ENCODE measurements at places on chromosomes 1 and 21. TPM values are rescaled to one million over a fixed set of nuclear protein-coding genes. Genes with fewer than 3 reads are reported as not detected.

CCDC185 gene
- not detected for total RNA-seq

DNA sequence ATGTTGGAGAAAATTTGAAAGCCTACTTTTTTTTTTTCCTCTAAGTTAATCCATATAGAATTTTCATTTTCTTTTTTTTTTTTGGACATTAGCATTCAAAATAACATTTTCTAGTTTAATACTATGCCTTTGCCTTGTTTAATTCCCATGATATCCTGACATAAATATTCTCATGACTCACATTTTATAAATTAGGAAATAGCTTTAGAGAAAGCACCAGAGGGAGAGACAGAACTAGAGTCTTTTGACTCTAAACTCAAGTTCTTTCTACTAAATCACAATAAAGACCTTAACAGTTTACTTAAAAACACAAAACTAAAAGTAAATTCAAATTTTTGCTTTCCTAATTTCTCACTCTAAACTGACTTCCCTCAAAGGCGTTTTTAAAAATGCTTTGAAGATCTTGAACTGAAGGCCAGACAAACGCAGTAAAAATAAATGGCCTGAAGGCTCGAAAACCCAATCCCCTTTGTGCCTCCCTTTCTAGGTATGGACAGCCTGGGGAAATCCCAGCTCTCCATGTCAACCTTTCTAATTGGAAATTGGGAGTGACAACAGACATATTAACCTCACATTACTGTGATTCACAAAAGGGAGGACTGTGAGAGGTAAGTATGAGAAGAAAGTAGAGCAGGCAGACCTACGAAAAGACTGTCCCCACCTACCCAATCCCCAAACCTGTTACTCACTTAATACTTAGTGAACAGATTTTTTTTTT lies 104.6 kb downstream of the ENAH start:
- no peak for DNase-seq
- H3K4me1 ChIP-seq, result peaks cover 18% of the 10 kb centered on the region
- H3K27ac ChIP-seq, result no peak overlapping the region

DNA sequence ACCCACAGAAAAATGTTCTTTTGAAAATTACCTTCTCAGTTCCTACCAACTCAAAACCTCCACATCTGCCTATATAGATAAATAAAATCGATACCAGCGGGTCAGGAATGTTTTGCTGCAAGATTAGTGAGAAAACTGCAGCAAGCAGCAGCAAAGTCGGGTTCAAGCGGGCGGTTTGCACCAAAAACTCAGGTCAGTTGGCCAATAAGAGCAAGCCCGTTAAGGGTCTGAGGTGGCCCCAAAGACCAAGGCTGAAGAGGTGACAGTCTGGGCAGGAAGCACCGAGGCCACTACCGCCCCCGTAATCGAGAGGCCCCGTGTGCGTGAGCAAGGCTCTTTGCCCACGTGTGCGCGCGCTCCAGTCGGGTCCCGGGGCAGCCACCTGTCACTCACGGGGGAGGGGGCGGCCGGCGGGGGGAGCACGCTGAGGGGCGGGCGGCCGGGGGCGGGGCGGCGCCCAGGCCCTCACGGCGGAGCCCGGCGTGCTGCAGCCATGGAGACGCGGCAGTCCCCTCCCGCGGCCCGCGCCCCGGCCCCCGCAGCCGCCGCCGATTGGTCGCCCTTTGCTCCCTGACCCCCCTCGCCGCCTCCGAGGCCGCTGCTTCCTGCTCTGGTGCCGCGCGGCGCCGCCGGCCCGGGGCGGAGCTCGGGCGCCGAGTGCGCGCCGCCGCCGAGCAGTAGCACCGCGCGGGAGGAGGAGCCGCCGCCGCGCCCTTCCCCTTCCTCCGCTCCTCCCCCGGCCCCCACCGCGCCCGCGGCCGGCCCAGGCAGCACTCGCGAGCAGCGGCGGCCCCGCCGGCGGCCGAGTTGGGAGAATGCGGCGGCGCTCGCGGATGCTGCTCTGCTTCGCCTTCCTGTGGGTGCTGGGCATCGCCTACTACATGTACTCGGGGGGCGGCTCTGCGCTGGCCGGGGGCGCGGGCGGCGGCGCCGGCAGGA lies at the start of gene GALNT2:
GALNT2 (plus strand) TSS at position 773 of the 939 bp plus-strand sequence; CDS start at position 816, 43 bp downstream.
- no peaks in the 10 kb centered on the region for H3K27me3 ChIP-seq
- H3K27ac ChIP-seq, result peak within 1 kb of the TSS; percentile 89
- H3K4me3 ChIP-seq, result peak within 1 kb of the TSS; percentile 95
- DNase-seq, result peak; percentile 91

DNA sequence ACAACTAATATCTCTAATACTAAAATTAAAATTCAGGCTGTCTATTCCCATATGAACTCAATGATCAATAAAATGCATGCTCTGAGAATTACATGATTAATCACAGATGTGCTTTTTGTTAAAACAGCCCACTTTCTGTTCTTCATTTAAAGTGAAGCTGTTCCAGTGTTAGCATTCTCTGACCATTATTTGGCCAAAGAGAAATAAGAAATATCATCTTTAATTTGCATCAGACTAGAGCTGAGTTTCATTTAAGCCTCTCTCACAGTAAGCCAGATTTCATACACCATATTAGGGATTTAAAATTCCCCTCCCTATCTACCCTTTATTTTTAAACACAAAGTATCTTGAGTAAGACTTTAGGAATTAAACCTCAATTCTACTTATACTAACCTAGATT lies 261.6 kb downstream of the TPR start:
- H3K27ac ChIP-seq, result no peak overlapping the region
- H3K36me3 ChIP-seq, result no peaks in the 10 kb centered on the region
- no peak for DNase-seq
- no peaks in the 10 kb centered on the region for H3K27me3 ChIP-seq
- no peak overlapping the region for H3K4me3 ChIP-seq
- H3K4me1 ChIP-seq, result no peaks in the 10 kb centered on the region

DNA sequence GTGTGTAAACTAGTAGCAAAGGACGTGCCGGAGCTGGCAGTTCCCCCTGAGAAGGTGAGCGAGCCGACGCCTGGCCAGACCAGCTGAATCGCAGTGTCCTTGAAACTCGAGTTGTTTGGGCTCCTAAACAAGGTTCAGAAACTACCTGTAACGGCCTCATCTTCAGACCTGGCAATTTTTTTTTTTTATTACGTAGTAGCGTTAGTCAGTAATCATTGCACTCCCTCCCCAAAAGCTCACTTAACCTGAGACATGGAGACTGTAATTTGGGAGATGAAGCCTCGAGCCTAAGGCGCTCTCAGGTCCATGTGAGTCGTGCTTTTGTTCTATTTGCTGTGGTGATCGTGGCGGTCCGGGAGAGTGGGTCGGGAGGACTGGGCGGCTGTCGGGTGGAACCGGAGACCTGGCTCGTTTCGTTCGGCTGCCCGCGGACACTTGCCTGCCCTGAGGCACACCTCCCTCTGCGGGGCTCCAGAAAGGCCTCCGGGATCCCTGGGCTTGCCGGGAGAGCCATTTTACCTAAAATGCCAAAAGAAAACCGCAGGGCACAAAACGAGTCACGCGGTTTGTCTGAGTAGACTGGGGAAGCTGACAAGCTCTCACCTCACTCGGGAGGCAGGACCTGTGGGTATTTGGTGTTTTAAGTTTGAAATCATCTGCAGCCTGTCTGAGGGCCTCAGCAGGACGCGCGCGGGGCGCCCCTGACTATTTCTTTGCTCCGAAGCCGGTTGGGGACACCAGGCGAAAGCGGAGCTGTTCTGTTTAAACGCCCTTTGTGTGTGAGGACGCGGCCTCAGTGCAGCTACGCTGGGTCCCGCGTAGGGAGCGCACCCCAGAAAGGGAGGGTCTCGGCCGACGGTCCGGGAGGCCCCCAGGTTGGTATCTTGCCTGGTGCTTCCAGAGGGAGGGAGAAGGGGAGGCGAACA lies 722 bp downstream of the LHX8 start:
- peak overlapping the region; percentile 50 for H3K4me3 ChIP-seq
- H3K27me3 ChIP-seq, result peaks cover 98% of the 10 kb centered on the region

- no peak overlapping the region for H3K27ac ChIP-seq
- no peak for DNase-seq
- no peaks in the 10 kb centered on the region for H3K4me1 ChIP-seq
These were observed 97.0 kb upstream of the CD34 start for GRCh38 chr1:208007938-208008342.

DNA sequence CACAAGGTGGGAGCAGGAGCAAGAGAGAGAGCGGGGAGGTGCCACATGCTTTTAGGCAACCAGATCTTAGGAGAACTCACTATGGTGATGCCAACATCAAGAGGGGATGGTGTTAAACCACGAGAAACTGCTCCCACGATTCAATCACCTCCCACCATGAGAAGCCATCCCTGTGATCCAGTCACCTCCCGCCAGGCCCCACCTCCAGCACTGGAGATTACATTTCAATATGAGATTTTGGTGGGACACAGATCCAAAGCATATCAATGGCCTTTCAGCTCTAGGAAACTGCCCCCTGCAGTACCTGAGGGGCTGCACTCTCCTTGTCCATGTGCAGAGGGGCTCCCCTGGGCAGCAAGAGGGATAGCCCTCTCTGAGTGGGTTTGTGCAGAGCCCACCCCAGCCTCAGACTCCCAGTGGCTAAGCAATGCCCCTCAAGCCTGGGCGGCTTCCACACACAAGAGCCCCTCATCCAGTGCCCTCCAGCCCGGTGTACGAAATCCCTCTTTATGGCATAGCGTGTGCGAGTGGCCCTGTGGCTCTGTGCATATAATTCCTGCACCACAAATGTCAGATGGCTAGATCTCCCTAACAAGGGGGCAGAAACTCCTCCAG lies 15.5 kb upstream of the PRDM16 start:
- no peak for DNase-seq
- H3K27ac ChIP-seq, result no peak overlapping the region
- no peak overlapping the region for H3K4me3 ChIP-seq
- no peaks in the 10 kb centered on the region for H3K27me3 ChIP-seq
- H3K4me1 ChIP-seq, result no peaks in the 10 kb centered on the region

DNA sequence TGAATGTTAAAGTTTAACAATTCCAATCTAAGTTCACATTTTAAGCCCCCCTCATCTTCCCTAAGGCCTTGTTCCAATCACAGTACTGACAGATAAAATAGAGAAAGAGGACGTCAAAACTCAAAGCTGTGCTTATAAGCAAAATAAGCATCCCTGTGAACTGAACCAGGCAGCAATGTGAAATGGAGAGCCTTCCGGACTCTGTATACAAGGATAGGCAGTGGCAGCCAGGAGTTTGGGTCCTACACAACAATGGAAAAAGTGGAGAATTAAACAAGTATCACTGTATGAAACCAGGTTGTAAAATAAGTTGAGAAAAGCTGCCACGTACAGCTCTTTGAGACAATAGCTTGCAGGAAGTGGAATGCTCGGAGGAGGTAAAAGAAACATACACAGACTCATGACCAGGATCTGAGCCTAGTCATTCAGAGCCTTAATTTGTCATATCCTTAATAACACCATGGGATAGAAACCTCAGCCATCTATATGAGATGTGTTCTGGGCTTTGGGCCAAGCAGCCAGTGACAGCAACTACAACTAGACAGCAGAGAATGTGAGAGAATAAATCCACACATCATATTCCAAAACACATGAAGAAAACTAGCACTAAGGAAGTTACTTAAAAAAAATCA lies 55.2 kb upstream of the PALMD start:
- H3K27me3 ChIP-seq, result no peaks in the 10 kb centered on the region
- H3K4me1 ChIP-seq, result no peaks in the 10 kb centered on the region
- no peak overlapping the region for H3K4me3 ChIP-seq
- no peak overlapping the region for H3K27ac ChIP-seq

GRCh38 chr1:176073524-176074157 lies 133.4 kb downstream of the COP1 start:
- H3K4me1 ChIP-seq, result no peaks in the 10 kb centered on the region
- H3K36me3 ChIP-seq, result no peaks in the 10 kb centered on the region
- no peak for DNase-seq
- no peaks in the 10 kb centered on the region for H3K27me3 ChIP-seq

DNA sequence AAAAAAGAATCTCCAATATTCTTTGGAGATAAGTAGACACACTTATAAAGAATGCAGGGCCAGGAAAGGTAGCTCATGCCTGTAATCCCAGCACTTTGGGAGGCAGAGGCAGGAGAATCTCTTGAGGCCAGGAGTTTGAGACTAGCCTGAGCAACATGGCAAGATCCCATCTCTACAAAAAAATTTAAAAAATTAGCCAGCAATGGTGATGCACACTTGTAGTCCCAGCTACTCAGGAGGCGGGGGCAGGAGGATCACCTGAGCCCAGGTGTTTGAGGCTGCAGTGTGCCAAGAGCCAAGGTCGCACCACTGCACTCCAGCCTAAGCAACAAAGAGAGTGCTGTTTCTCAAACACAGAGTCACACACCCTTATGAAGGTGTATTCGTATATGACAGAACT lies 385.0 kb downstream of the SMYD3 start:
- H3K4me3 ChIP-seq, result no peak overlapping the region
- no peak for DNase-seq
- H3K27ac ChIP-seq, result no peak overlapping the region
- no peaks in the 10 kb centered on the region for H3K4me1 ChIP-seq

TMOD4 gene
- total RNA-seq, result 434 TPM

DNA sequence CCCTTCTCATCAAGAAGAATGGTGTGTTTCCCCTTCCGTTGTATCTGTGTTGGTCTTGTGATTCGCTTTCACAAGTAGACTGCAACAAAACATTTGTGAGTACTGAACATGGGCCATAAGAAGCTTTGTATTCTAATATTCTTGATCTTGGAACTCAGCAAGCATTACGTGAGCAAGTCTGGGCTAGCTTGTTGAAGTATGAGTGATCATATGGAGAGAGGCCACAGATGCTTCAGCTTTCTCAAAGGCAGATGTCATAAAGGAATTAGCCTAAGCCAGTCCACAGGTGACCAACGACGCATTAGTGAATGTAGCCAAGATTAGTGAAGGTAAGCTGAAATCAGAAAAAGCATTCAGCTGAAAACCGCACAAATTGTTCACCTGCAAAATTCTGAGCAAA lies 609.6 kb upstream of the NEGR1 start:
- H3K27me3 ChIP-seq, result no peaks in the 10 kb centered on the region
- H3K27ac ChIP-seq, result no peak overlapping the region
- no peak for DNase-seq
- H3K36me3 ChIP-seq, result no peaks in the 10 kb centered on the region

DNA sequence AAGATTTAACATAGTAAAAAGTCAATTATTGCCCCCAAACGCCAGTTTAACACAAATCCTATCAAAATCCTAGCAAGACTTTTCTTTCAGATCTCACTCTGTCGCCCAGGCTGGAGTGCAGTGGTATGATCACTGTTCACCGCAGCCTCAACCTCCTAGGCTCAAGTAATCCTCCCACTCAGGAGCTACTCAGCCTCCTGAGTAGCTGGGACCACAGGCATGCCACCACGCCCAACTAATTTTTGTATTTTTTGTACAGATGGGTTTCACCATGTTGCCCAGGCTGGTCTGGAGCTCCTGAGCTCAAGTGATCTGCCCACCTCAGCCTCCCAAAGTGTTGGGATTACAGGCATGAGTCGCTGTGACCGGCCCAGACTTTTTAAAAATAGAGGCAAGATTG lies 4.8 kb downstream of the SNIP1 start:
- H3K27me3 ChIP-seq, result no peaks in the 10 kb centered on the region
- peaks cover 15% of the 10 kb centered on the region for H3K4me1 ChIP-seq
- H3K4me3 ChIP-seq, result no peak overlapping the region
- H3K36me3 ChIP-seq, result peaks cover 83% of the 10 kb centered on the region
- DNase-seq, result no peak

- peak; percentile 73 for DNase-seq
- H3K4me1 ChIP-seq, result peaks cover 8% of the 10 kb centered on the region
- no peaks in the 10 kb centered on the region for H3K27me3 ChIP-seq
- no peak overlapping the region for H3K4me3 ChIP-seq
These were observed 59.2 kb downstream of the ABCA4 start for GRCh38 chr1:94061513-94062443.

GRIK1 gene
- total RNA-seq, result not detected

GRCh38 chr1:241612533-241613477 lies 27.4 kb downstream of the CHML start:
- H3K27ac ChIP-seq, result no peak overlapping the region
- H3K27me3 ChIP-seq, result no peaks in the 10 kb centered on the region
- no peaks in the 10 kb centered on the region for H3K36me3 ChIP-seq
- no peak overlapping the region for H3K4me3 ChIP-seq

- DNase-seq, result no peak
- H3K4me1 ChIP-seq, result no peaks in the 10 kb centered on the region
- H3K27me3 ChIP-seq, result no peaks in the 10 kb centered on the region
- H3K27ac ChIP-seq, result no peak overlapping the region
These were observed 83.7 kb upstream of the KAZN start for GRCh38 chr1:14514739-14515138.
